ENCODE measurements at places on chromosomes 5 and 9. TPM values are rescaled to one million over a fixed set of nuclear protein-coding genes. Genes with fewer than 3 reads are reported as not detected.

Gene PCDHB3
- 0.65 TPM for total RNA-seq

Gene IRX4
- 0.65 TPM for total RNA-seq

Gene SOX30
- not detected for total RNA-seq

Gene GABRG2
- not detected for total RNA-seq

Gene MLANA
- total RNA-seq = not detected

Gene TPM2
- 9,199 TPM for total RNA-seq

Gene PPIC
- 15.9 TPM for total RNA-seq

Gene OR2S2
- not detected for total RNA-seq

Gene ADAMTS2
- 3.7 TPM for total RNA-seq

Gene SLC36A3
- total RNA-seq = not detected

Gene ERCC6L2
- 21.3 TPM for total RNA-seq

Gene SLC6A19
- not detected for total RNA-seq

Gene NOXA1
- total RNA-seq = 0.62 TPM

Gene IRX2
- total RNA-seq = not detected

Gene TAF1L
- not detected for total RNA-seq

Gene MCTP1
- total RNA-seq = 3.0 TPM

Gene PCDHGB1
- total RNA-seq = 0.92 TPM

Gene FOXD4L5
- 0.20 TPM for total RNA-seq

Gene RAB24
- total RNA-seq = 21.1 TPM

Gene CCNI2
- total RNA-seq = not detected

Gene SURF2
- total RNA-seq = 13.6 TPM

Gene SHISAL2B
- total RNA-seq = not detected

Gene HACD4
- total RNA-seq = 0.52 TPM

Gene RABGAP1
- total RNA-seq = 57.9 TPM

Gene WASHC1
- 10.9 TPM for total RNA-seq

Gene LRRC19
- not detected for total RNA-seq

Gene PCDHGA6
- 1.5 TPM for total RNA-seq

Gene FIBCD1
- not detected for total RNA-seq

Gene SV2C
- not detected for total RNA-seq

Gene HTR4
- total RNA-seq = not detected

Gene MEGF10
- total RNA-seq = 23.6 TPM

Gene OMD
- 0.12 TPM for total RNA-seq

Gene C5orf52
- total RNA-seq = not detected

Gene SLCO4C1
- not detected for total RNA-seq

Gene CAVIN4
- 81.5 TPM for total RNA-seq

Gene ALAD
- total RNA-seq = 22.8 TPM

Gene EGFLAM
- total RNA-seq = 35.3 TPM

Gene GRM6
- total RNA-seq = not detected

Gene ENTREP1
- total RNA-seq = 35.7 TPM

Gene PCDHGA2
- 1.6 TPM for total RNA-seq

Gene HAVCR1
- total RNA-seq = not detected

Gene AMBP
- 0.16 TPM for total RNA-seq

Gene GABRB2
- 0.21 TPM for total RNA-seq
